ENCODE measurements at places on chromosomes 2 and 18. TPM values are rescaled to one million over a fixed set of nuclear protein-coding genes. Genes with fewer than 3 reads are reported as not detected.
A peak's percentile ranks its signal among the peaks of the same experiment; 100 is the strongest.

DNA sequence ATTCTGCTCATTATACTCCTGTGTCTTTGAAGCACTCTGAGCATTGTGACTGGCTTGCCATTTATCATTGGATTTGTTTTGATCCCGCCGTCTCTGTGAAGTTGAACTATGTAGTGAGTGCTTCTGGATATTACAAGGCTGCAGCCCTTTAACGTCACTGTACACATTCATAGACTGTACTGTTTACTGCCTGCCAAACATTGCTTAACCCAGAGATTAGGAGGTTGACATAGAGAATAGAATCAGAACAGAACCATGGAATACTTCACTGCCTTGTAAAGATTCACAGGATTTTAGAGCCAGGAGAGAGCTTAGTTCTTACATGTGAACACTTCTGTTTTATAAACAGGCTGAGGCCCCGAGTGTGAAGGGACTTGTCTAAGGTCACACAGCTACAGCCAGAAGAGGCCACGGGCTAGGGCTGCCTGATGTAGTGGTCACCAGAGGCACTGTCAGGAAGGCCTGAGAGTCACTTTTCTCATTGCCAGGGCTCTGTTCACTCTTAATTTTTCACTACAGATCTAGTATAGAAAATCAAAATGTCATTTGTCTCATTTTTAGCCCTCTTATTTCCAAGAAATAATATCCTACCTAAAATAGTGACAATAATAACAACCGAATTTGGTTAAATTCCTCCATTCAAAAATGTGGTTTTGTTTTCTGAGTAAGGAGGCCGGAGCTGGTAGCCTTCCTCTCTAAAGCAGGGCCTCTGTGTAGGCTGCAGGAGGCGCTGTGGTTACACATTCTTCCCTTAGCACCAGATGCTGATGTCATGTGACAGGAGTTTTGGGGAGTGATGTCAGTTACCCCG lies 87.9 kb downstream of the UGGT1 start:
- H3K27ac ChIP-seq, result no peak overlapping the region
- H3K4me3 ChIP-seq, result no peak overlapping the region
- DNase-seq, result peak; percentile 58
- H3K36me3 ChIP-seq, result peaks cover 86% of the 10 kb centered on the region
- H3K27me3 ChIP-seq, result no peaks in the 10 kb centered on the region
- H3K4me1 ChIP-seq, result no peaks in the 10 kb centered on the region

DNA sequence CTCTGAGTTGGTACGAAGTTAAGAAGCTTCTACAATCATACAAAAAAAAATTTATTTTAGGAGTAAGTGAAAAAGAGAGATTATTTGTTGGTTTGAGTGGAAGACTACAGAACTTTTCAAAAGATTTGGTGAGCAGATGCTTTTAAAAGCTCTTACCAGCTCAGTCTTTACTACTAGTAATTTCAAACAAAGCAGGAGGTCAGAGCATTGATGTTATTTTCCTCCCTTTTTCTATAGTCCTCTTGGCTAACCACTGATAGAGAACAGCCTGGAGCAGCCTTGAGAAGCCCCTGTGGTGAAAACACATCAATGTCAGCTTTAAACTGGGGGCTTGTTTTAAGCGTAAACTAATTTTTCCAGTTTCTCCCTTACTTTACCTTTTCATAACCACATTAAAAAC lies 559.3 kb upstream of the CDH2 start:
- H3K36me3 ChIP-seq, result peaks cover 2% of the 10 kb centered on the region
- no peak for DNase-seq
- no peak overlapping the region for H3K4me3 ChIP-seq
- H3K27ac ChIP-seq, result no peak overlapping the region
- no peaks in the 10 kb centered on the region for H3K4me1 ChIP-seq

GRCh38 chr2:234032279-234032856 lies 18.1 kb upstream of the SPP2 start:
- H3K27ac ChIP-seq, result no peak overlapping the region
- H3K4me1 ChIP-seq, result no peaks in the 10 kb centered on the region
- no peaks in the 10 kb centered on the region for H3K27me3 ChIP-seq
- no peak overlapping the region for H3K4me3 ChIP-seq

The ALK gene
- total RNA-seq, result not detected
